ENCODE measurements at places on chromosomes 5 and 9.

DNA sequence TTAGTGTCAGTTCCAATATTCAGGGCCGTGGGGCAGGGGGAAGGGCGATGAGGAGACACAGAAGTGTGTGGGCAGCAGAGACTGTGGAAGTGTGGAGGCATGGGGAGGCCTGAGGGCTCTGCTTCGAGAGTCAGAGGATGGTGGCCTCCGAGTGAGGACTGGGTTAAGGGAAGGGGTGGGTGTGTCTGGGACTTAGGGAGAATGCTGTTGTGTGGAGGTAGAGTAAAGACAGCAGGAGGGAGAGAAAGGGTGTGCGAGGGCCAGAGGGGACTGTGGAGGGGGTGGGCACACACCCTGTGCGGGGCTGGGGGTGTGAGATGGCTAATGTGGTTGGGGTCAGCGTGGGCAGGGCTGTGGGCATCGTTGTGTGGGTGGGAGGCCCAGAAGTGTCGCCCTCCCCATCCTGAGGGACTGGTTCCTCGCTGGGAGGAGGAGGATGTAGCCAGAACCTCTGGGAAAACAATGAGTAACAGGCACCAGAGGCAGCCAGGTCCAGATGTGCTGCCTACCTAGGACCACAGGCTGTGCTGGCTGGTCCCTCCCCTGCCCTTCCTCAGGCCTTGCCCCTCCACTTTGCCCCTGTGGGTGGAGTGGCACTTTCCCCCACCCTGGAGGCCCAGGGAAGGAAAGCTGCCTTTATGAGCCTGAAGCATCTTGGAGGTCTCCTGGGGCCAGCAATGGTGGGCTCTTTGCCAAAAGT, 4.2 kb downstream of the USP20 start:
- DNase-seq: no peak

DNA sequence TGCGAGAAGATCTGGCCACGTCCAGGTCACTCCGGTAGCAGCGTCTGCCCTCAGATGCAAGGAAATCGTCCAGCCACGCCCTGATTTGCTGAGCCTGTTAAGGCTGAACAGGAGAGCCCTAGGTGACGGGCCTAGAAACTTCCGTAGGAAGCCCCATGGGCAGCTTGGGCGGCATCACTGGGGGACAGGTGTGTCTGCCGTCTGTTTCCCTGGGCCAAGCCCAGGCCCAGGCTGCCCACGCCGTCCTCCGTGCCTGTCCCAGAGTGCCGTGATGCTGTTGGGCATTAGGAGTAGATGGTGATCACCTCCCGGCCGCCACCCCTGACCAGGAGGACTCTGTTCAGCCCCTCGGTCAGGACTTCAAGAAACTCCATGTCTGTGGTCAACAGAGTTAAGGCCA, 43.5 kb downstream of the NKD2 start:
- no peak for DNase-seq

GRCh38 chr5:149448831-149449714, 70.0 kb upstream of the IL17B start:
- DNase-seq: no peak

- DNase-seq: no peak
Measured at GRCh38 chr5:107213025-107213424, 457.7 kb downstream of the EFNA5 start.

GRCh38 chr5:121319292-121319691, 532.4 kb upstream of the FTMT start:
- no peak for DNase-seq

- no peak for DNase-seq
Measured at GRCh38 chr5:57527870-57528269, 45.3 kb upstream of the ACTBL2 start.

DNA sequence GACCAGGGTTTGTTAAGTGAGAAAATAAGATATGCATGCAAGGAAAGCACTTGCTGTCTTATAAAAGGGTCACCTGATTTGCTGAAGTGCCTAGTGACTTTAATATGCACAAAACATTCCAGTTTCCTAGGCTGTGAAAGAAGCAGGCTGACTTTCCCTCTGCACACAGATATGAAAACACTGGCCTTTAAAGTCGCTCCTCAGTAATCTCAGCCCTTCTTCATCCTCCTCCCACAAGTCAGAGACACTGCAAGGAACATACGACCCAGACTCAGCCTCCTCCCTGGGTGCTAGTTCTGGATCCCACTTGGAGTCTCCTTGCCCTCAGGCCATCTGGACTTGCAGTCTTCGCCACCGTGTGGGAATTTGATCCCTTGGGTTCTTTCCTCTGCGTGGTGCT, 166.1 kb downstream of the CFAP90 start:
- DNase-seq: no peak

- no peak for DNase-seq
Measured at GRCh38 chr9:15116130-15116580, 190.9 kb downstream of the TTC39B start.

DNA sequence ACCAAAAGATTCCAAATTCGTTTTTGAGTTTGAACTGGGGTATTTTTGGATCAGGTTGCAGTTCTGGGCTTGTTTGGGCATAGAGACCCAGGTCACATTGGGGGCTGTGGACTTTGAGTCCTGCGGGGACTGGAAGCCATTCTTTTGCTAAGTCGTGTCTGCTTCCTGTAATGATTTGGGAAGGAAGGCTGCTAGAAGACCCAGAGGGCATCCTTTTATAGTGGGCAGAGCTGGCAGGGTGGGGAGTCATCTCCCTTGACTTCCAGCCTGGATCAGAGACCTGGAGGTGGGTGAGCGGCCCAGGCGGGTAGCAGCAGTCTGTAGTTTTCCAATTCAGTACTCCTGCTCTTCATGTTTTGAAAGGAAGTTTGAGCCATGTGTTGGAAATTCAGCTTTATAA, 11.3 kb downstream of the ZNF618 start:
- no peak for DNase-seq

DNA sequence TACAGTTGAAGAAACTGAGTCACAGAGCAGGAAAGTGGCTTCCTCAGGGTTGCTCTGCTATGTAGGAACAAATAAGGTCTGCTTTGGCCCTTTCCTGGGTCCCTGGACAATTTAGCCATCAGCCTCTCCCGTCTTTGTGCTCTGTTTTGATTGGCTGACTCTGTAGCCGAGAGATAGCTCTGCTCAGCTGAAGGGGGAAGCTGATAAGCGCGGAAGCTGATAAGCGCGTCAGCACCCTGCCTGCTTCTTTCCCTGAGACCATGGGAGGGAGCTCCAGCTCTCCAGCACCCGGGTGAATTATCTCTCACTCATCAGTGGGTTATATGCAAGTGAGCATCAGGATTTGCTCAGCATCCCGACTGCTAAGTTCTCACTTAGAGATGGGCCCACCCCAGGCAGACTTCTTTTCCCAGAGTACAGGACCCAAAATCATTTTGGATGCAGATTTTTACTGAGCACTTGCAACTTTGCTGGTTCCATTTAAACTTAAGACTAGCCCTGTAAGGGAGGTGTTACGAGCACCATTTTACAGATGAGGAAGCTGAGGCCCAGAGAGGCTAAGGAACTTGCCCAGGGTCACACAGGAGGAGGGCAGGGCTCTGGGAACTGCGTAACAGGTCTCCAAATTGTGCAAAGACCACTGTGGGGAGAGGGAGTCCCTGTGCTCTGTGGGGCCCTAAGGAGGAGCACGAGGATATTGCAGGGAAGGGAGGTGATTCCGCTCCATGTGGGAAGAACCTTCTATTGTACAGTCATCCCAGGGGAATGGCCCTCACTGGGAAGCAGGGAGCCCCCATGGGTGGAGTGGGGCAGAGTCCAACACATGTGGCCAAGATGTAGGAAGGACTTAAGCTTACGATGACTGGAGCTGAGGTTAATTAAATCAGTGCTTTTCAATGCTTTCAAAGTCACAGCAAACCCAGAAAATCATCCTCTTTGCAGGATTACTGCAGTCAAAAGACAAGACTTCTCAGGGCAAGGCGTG, 83.7 kb upstream of the ORM1 start:
- DNase-seq: no peak
